ENCODE measurements at places on chromosomes 7 and 10.
A peak's percentile ranks its signal among the peaks of the same experiment; 100 is the strongest.

DNA sequence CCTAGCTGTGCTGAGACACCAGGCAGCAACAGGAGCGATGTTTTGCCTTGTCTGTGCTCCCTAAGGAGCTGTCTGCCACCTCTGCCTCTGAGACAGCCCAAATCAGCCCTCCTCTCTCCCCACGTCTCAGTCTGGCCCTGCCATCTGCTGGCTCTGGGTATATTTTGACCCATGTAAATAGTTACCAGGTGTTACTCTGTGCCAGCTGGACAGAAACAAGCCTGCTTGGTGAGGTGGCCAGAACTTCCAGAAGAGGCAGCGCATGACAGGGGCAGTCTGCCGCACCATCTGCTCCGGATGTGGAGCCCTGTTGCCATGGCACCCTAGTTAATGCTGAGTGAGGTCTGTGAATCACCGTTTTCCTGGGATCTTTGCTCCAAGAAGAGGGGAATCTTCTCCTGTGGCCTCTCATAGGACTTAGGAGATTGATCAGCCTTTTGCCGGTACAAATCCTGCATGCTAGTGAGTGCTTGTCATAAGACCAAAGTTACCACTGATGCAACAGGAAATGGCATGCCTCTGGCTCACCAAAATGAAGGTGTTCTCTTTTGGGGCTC, 31.8 kb downstream of the GSTO2 start:
- DNase-seq = no peak

DNA sequence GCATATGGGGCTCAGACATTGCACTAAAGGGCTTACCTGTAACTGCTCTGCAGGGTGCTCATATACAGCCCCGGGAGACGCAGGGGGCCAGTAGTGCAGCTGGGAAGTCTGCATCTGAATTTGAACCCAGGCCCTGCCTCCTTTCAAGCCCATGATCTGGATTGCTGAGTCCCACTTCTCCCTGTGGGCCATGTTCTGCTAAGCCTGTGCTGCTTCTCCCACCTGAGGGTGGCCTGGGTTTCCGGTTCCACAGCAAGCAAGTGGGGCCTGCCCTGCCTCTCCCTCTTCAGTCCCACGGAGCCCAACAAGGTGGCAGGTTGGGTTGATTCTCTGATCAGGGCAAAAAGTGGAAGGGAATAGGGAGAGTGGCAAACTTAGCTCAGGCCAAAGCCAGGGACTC, 56.6 kb upstream of the GDF10 start:
- DNase-seq = no peak

DNA sequence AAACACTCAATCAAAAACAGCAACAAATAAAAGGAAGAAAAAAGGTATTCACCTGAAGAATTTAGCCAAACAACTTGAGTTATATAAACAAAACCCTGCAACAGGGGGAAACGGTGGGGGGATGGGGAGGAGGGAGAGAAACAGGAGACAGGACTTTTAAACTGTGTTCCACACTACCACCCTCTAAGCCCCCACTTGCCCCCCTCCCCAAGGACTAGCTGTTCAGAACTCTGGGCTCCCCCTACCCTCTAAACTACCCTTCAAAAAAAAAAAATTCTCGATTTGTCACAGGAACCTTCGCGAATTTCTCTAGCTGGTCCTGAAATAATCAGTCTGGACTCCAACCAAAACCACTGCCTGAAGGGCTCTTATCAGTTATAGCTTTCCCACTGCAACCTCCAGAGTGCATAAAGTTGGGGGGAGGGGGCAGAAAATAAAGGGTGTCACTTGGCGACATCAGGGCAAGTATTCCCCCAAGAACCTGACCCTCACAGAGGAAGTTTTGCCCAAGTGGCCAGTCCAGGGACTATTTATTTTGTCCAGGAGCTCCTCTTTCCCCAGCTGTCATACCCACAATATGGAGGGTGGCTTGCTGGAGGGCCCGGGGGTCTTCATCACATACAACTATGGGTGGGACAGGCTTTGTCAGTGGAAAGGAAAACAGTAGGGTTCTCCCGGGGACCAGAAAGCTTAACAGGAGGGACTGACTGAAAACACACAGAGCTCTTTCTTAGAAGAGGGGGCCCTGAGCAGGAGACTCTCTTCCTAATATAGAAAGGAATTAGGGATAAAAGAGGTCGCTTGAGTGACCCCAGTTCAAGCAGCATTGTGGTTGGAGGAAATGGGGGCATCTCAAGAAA, 1.3 kb downstream of the UBE2H start:
- peak; percentile 77 for DNase-seq

DNA sequence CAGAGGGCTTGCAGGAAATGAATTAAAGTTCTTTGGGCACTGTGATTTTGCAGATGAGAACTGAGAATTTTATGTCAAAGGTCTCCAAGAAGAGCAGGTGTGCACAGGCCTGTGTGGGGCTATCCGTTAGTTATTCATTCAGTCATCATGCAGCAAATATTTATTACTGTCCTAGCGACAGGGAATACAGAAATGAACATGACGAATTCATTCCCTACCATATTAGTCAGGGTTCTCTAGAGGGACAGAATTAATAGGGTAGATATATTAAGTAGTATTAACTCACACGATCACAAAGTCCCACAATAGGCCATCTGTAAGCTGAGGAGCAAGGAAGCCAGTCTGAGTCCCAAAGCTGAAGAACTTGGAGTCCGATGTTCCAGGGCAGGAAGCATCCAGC, 2.9 kb upstream of the MMP21 start:
- DNase-seq = no peak

DNA sequence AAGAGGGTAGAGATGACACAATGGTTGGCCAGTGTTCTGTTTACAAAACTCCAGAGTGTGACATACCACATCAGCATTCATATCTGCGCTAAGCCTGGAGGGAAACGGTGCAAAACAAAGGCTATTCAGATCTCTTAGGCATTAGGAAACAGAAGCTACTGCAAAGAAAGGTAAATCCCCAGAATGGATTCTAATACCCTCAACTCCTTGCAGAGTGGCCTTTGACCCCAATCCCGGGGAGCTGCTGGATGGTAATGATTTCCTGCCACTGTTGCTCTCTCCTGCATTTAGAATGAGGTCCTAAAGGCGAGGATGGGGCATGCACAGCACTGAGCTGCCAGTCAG, 65.2 kb downstream of the AOAH start:
- no peak for DNase-seq

GRCh38 chr7:10646194-10646593, 327.5 kb upstream of the PHF14 start:
- no peak for DNase-seq

GRCh38 chr10:61911425-61911824, 9.9 kb downstream of the ARID5B start:
- no peak for DNase-seq

GRCh38 chr10:103842605-103843004, 12.8 kb downstream of the SH3PXD2A start:
- DNase-seq = no peak

GRCh38 chr7:94394109-94394436, 622 bp upstream of the COL1A2 start:
- DNase-seq = no peak

DNA sequence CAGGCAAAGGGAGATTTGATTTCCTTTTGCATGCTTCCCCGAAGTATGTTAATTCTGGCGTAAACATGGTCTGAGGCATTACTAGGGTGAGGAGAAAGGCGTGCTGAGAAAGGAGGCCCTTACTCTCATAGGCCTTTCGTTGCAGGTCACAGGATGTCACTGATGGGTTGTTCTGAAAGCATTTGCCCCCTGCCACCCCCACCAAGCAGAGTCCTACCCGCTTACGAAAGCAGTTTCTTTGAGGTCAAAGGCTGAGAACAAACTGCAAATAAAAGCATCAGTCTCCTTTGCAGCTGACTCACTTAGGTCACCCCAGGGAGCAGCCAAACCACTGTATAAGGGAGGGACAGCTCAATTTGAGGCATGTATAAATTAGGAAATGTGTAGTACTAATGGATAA, 57.1 kb downstream of the BPGM start:
- DNase-seq = no peak

DNA sequence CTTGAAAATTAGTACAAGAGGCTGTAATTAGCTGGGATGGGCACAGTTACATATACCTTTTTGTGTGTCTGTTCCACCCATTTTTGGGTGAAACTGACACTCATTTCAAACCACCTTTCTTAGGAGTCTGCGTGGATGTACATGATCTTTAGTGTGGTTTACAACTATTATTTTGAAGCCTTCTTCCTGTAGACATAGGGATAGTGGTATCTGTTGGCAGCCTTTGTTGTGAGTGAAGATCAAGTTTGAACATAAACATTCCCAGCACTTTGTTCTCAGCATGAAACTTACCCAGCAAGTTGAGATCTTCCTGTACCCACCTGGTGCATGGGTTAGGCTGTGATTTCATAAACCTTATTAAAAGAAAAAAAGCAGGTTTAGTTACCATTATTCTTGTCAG, 2.0 kb downstream of the BAG3 start:
- DNase-seq = no peak

DNA sequence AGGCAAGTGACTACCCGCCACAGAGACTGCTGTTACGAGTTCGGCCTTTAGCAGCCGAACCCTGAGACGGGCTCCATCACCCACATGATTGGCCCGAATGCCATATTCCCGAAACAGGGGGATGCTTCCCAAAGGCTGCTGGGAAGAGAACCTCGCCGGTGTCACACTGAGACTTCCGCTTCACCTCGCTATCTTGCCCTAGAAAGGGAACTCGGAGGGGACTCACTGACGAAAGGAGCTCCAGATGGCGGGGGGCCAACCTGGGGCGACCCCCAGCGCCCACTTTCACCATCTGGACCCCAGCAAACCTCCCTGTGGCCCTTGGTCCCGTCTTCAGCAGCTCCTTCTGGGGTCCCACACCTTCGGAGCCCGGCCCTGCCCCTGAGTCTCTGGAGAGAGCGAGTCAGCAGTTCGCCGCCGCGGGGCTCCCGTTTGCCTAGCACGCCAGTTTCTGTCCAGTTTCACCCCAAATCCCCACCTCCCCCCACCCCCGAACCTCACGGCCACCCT, 529 bp downstream of the HPS1 start:
- DNase-seq = peak; percentile 80

GRCh38 chr7:37285706-37286453, 162.8 kb downstream of the ELMO1 start:
- DNase-seq = no peak

GRCh38 chr7:117775801-117776200, 97.4 kb downstream of the CTTNBP2 start:
- DNase-seq = no peak

- no peak for DNase-seq
These were observed 114.2 kb upstream of the ADAM12 start for GRCh38 chr10:126502441-126502840.

- no peak for DNase-seq
These were observed 25.2 kb downstream of the IRF5 start for GRCh38 chr7:128962899-128963298.

DNA sequence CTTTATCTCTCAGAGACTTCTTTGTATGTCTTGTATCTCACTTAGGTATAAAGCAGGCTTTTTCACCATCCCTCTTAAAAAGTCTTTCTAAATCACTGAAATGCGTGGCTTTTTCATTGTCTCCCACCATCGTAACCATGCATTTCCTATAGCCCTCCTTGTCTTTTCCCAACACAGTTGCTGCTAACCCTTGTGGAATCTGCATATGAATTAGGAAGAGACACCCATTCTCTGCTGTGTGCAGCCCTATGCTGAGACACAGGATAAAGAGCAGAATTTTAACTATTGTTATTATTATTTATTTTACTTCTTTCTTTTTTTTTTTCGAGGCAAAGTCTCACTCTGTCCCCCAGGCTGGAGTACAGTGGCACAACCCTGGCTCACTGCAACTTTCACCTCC, 804.3 kb upstream of the COBL start:
- no peak for DNase-seq

DNA sequence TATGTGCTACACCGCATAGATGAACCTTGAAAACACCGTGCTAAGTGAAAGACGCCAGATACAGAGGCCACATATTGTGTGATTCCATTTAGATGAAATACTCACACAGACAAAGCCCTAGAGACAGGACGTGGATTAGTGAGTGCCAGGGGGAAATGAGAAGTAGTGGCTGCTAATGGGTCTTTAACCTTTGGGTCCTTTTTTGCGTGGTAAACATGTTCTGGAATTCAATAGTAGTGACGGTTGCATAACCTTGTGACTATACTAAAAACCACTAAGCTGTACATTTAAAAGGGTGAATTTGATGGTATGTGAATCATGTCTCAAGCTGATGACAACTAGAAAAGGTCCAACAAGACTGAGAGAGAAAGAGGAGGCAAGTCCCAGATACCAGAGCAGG, 15.6 kb downstream of the SMKR1 start:
- no peak for DNase-seq

GRCh38 chr7:38190011-38190410, 12.0 kb downstream of the STARD3NL start:
- peak; percentile 14 for DNase-seq

DNA sequence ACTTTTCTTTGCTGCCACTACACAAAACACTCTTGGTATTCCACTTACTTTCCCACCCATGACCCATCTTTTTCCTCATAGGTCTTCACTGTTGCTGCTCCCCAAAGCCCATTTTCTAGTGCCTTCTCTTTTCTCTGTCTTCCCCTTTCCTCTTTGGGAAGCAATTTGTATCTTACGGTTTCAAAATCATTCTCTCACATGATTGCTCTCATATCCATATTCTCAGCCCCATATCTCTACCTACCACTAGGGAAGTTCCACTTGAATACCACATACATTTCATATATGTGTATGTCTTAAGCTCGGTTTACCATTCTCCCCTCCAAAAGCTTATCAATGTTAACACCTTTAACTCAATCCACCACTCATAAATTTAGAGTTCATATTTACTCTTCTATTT, 3.2 kb upstream of the UBE2D1 start:
- DNase-seq = no peak

GRCh38 chr10:26540601-26541000, 102.5 kb downstream of the APBB1IP start:
- DNase-seq = no peak

DNA sequence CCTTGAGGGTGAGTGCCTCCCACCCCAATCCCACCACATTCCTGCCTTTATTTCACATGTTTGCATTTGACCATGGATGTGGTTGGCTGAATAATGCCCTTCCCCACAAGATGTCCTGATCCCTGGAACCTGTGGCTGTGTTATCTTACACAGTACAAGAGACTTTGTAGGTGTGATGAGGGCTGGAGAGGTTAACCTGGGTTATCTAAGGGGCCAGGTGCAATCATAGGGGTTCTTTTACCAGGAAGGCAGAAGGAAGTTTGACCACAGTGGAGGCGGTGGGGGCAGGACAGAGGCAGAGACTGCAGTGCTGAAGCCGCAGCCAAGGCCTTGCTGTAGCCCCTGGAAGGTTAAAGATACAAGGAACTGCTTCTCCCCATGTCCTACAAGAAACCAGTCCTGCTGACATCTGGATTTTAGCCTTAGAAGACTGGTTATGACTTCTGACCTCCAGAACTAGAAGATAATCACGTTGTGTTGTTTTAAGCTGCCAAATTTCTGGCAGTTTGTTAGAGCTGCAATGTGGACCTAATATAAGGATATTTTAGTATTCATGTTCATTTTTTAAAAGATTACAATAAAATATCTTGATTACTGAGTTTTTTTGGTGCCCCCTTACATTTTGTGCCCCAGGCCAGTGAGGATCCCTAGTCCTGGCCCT, 136.6 kb downstream of the ARHGAP22 start:
- DNase-seq = peak; percentile 32

DNA sequence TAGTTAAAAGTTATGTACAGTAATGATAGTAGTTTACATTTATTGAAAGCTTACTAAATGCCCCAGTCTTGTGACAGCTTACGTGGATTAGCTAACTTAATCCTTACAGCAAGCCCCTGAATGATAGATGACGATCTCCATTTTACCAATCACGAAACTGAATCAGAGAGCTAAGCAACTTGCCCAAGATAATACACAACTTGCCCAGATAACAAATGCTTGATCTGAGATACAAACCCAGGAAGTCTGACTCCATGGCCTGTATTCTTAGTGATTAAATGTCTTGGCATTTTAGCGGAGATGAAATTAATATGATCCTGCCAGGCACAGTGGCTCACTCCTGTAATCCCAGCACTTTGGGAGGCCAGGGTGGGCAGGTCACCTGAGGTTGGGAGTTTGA, 46.9 kb upstream of the FMC1 start:
- DNase-seq = no peak
